ENCODE measurements at places on chromosomes 1 and 21.

DNA sequence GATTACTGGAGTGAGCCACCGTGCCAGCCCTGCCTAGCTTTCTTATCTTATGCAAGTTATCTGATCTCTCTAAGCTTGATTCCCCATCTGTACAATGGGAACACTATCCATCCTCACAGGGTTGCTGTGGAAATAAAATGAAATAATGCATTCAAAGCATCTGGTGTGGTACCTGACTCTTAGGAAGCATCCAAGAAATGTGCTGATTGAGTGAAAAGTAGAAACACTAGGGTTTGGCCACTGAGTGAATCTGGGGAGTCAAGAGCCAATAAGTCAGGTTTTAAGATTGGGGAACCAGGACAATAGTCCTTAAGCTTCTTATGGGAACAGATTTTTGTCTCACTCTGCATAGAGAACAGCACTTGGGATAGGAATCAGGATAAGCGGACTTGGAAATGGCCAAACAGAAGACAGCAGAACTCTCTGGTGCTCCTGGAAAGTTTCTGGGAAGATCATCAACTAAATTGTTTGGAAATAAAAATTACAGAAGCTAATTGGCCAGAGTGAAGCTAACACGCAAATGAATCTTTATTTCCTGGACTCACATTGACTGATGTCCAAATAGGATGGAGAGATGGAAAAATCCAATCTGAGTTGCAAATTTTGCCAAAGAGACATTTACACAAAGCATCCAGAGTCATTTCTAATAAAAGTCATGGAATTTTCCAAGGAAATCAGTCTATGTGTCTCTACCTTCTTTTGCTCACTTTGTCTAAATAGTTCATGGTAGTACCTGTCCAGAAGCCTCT lies 3.3 kb downstream of the PAFAH2 start:
- no peak for DNase-seq

DNA sequence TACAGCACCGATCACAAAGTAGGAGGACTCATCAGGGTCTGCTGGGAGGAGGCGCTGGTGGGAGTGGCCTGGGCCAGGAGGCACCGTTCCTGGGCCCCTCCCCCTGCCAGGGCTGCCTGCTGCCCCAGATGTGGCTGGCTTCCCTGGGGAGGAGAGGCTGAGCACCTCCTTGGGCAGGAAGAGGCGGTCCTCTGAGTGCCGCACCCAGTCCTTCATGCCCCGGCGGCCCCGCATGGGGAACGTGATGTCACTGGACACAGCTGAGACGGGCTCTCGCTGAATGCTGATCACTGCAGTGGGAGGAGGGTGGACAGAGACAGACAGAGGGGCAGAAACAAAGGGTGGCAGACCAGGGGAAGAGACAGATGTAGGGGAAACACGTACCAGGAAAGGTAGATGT lies 24.8 kb downstream of the ADGRB2 start:
- no peak for DNase-seq

DNA sequence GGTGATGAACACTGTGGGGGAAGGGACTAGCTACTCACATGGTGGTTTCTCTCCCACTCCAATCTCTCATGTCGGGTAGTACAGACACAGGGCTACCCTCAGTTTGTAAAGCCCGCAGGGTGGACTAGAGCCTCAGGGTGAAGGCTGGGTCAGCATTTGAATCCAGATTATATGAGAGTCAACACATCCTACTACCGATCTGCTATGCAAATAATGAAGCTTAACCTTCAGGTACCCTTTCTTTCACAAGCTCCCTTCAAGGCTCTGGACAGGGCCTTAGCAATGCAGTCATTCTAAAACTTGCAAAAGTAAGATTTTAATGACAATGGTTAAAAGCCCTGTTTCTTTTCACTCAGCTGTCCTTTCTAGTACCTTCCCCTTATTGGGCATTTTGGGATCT lies 5.5 kb upstream of the ZBED6 start:
- DNase-seq: no peak

GRCh38 chr1:29462096-29462495 lies 225.8 kb downstream of the PTPRU start:
- DNase-seq: no peak

- DNase-seq: no peak
These were observed 88.0 kb upstream of the ADAR start for GRCh38 chr1:154695985-154696384.

- no peak for DNase-seq
These were observed 216.9 kb downstream of the RYR2 start for GRCh38 chr1:237258871-237259270.

GRCh38 chr1:36853638-36854037 lies 180.7 kb downstream of the GRIK3 start:
- DNase-seq: no peak

DNA sequence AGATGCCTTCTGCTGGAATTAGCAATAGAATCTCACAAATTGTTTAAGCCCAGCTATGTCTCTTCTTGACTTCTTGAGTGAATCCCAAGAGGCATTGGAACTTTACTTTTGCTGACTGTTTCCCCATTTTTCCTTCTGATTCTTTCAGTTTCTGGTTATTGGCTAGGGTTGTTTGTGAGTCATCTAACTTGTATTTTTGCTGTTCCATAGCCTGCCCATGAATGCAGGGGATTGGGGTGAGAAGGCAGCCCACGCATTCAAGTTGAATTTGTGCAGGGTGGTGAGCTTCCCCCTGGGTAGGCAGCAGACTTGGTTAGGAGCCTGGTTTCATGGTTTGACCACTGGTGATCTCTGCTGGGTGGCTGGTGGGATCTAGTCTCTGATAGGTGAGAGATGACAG lies 10.4 kb upstream of the KLF17 start:
- no peak for DNase-seq

GRCh38 chr1:186016856-186017255 lies 282.7 kb downstream of the HMCN1 start:
- no peak for DNase-seq

- DNase-seq: no peak
These were observed 6.5 kb upstream of the OLIG1 start for GRCh38 chr21:33063375-33063883.

- DNase-seq: peak; percentile 22
These were observed 1.1 kb upstream of the COQ8A start for GRCh38 chr1:226938903-226939437.

GRCh38 chr1:5975133-5975880 lies 16.9 kb downstream of the NPHP4 start:
- DNase-seq: no peak

GRCh38 chr21:29208682-29209059 lies 78.2 kb downstream of the MAP3K7CL start:
- DNase-seq: no peak

DNA sequence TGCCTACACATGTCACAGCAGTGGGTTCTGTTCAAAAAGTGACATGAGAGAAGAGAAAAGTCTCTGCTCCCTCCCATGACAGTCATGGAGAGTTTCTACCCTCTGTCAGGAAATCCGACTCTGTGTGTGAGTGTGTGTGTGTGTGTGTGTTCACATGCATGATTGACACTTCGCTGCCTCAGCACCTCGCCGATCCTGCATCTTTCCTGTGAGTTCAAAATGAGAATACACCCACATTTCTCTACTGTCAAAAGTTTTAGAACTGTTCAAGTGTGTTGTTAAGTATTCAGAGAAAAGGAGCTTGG lies 46.2 kb upstream of the COX20 start:
- no peak for DNase-seq

GRCh38 chr1:245608271-245608670 lies 453.5 kb downstream of the KIF26B start:
- DNase-seq: no peak

GRCh38 chr1:87899746-87900145 lies 571.1 kb downstream of the LMO4 start:
- DNase-seq: no peak

DNA sequence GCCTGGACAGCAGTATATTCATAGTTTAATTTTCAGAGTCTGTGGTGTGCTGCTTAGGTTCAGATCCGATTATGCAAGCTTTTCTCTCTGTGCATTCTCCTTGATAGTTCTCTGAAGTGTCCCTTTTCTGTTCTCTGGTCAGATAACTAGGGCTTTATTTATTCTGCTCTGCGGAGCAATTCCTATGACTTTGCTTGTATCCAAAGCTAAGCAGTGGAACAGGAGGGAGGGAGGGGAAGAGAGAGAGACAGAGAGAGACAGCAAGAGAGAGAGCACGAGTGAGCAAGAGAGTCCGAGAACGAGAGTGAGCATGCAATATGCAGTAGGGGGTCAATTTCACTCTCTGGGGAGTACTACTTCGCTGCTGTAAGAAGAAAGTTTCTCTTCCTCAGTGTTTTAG lies 113.3 kb downstream of the XPR1 start:
- no peak for DNase-seq

DNA sequence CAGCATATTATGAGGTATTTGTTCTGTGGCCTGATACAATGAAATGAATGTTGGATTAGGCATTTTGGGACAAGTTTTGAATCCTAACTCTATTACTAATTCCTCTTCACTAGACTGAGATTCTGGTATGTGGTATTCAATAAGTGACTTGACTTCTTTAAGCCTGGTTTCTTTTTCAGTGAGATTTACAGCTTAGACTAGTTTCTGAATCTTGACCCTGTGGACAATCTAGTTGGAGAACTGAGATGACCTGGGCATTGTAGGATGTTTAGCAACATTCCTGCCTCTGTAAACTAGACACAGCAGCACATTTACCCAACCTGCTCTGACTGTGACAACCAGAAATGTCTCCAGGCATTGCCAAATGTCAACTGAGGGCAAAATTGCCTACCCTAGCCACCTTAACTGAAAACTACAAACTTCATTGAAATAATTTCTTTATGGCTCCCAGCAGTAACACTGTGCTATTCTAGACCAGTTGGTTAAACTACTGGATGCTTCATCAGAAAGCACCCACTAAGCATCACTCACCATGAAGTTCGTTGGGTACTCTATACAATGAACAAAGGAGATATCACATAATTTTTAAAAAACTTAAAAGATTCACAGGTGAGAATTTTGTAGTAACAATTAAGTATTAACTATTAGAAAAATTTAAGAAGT lies 16.8 kb downstream of the PTPRC start:
- DNase-seq: no peak

- no peak for DNase-seq
These were observed 355.5 kb downstream of the LRRIQ3 start for GRCh38 chr1:73842436-73842835.

DNA sequence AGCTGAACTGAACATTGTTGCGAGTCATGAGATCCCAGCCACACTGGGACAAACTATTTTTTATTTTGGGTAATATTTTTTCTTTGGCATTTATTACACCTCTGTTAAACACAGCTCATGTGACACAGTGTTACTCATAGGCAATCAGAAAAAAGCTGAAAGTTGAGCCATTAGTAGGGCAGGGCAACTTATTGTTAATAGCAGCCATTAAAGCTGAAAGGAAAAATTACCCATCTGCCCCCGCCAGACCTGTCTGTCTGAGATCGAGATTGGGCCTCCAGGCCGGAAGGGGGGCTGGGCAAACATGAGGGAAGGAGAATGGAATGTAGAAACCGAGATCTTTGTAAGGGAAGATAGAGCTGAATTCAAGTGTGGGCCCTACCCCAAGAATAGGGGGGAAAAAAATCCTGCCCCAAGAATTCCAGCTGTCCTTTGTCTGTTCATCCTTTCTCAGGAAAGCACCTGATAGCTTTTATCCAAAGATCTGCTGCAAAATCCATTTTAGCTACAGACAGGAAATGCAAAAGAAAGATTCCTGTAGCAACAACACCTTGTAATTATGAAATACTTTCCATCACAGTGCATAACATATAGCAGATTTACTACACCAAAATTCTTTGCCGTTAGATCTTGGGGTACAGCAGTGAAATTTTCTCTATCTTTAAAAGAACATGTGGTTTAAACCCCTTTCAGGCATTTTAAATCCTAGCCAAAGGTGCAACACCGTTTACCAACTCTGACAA lies 212.8 kb downstream of the PBX1 start:
- DNase-seq: no peak

- no peak for DNase-seq
These were observed 1.0 kb downstream of the ANKRD65 start for GRCh38 chr1:1419813-1420653.

DNA sequence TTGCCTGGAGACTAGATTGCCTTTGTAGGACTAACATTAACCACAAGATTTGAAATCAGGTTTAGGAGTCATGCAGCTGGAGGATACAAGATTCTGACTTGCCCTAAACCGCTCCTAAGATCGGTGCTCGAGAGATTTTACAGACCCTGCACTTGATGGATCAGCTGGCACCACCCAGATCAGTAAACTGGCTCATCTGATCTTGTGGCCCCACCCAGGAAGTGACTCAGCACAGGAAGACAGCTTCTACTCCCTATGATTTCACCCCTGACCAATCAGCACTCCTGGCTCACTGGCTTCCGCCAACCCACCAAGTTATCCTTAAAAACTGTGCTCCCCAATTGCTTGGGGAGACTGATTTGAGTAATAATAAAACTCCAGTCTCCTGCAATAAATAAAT lies 876 bp upstream of the CATSPERE start:
- DNase-seq: no peak

GRCh38 chr1:1429671-1430073 lies 5.8 kb upstream of the VWA1 start:
- no peak for DNase-seq

GRCh38 chr1:6130036-6130435 lies 50.1 kb downstream of the CHD5 start:
- no peak for DNase-seq

- DNase-seq: no peak
These were observed 97.6 kb downstream of the ROR1 start for GRCh38 chr1:63871463-63871862.

- DNase-seq: no peak
These were observed 40.6 kb upstream of the LYST start for GRCh38 chr1:235907187-235907896.

- DNase-seq: no peak
These were observed 109.6 kb upstream of the DPYD start for GRCh38 chr1:98030483-98030882.

DNA sequence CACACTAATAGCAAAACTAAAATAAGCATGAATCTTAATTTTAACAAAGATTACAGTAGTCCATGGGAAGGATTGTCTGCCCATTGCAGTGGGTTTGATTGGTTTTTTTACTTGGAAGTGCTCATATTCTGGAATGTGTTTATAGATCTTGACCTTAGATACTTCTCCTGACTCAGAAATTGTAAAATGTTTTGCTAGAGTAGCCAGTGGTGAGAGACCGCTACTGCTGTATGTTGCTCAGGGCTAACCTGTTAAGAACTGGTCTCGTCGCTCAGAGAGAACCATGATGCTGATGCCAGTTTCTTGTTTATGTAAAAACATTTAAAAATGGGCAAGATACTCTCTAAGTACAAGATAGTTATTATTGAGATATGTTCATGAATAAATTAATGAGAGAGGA lies 99.9 kb downstream of the ROR1 start:
- DNase-seq: no peak

- no peak for DNase-seq
These were observed 7.2 kb upstream of the WARS2 start for GRCh38 chr1:119147661-119148090.

DNA sequence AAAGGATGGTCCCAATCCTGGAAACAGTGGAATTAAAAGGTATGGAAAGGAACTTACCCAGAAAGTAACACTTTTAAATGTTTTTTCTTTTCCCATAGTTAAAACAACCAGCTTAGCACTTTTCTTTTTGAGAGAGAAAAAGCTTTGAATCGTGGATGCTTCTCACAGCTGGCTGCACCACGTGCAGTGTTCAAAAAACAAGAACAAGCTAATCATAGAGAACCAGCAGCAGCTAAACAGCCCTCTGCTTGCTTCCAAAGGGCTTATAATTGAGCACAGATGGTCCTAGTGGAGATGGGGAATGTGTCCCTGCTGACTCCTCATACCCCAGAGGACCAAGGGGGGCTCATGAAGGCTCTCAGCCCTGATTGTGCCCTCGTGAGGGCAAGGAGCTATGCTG lies 26.4 kb downstream of the UTP25 start:
- no peak for DNase-seq
